ENCODE measurements at places on chromosomes 12 and 14.
A peak's percentile ranks its signal among the peaks of the same experiment; 100 is the strongest.

DNA sequence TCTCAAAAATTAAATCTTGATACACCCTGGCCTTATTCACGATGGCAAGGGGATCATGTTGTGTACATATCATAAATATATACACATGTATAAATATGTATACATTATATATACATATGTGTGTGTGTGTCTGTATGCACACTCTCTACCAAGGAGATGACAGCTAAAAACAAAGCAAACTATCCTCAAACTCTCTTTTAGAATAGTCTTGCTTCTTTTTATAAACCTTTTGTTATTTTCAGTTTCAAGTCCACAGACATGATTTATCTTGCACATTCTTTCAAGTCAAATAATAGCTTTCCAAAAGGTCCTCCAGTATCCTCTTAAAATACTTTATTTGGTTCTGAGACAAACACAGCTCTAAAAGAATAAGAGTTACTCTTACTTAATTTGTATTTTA is 8.4 kb downstream of the ANO6 start:
- peak overlapping the region; percentile 57 for H3K27ac ChIP-seq
- no peaks in the 10 kb centered on the region for H3K27me3 ChIP-seq
- H3K36me3 ChIP-seq: no peaks in the 10 kb centered on the region
- H3K4me1 ChIP-seq: peaks cover 30% of the 10 kb centered on the region
- DNase-seq: no peak

- no peaks in the 10 kb centered on the region for H3K4me1 ChIP-seq
- no peaks in the 10 kb centered on the region for H3K36me3 ChIP-seq
- H3K27ac ChIP-seq: no peak overlapping the region
Measured at GRCh38 chr12:79532907-79533288, 157.9 kb downstream of the PAWR start.

- no peak overlapping the region for H3K4me3 ChIP-seq
- peaks cover 98% of the 10 kb centered on the region for H3K36me3 ChIP-seq
- no peak overlapping the region for H3K27ac ChIP-seq
- DNase-seq: no peak
Measured at GRCh38 chr12:45928309-45928708, 62.1 kb downstream of the SCAF11 start.

DNA sequence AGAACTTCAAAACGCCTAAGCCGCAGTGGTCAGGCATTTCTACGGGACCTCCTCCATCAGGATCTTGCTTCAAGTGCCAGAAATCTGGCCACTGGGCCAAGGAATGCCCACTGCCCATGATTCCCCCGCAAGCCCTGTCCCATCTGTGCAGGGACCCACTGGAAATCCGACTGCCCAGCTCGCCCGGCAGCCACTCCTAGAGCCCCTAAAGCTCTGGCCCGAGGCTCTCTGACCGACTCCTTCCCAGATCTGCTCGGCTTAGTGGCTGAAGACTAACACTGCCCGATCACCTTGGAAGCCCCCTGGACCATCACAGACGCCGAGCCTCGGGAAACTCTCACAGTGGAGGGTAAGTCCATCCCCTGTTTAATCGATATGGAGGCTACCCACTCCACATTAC is 1113.0 kb upstream of the TMEM132C start:
- no peaks in the 10 kb centered on the region for H3K36me3 ChIP-seq
- no peaks in the 10 kb centered on the region for H3K27me3 ChIP-seq
- no peak for DNase-seq
- H3K4me1 ChIP-seq: no peaks in the 10 kb centered on the region

GRCh38 chr12:81263072-81263471 is 185.2 kb downstream of the ACSS3 start:
- no peaks in the 10 kb centered on the region for H3K27me3 ChIP-seq
- no peaks in the 10 kb centered on the region for H3K36me3 ChIP-seq
- no peak overlapping the region for H3K27ac ChIP-seq

GRCh38 chr14:78383060-78383459 is 212.9 kb downstream of the NRXN3 start:
- H3K27ac ChIP-seq: no peak overlapping the region
- H3K27me3 ChIP-seq: no peaks in the 10 kb centered on the region
- H3K4me1 ChIP-seq: no peaks in the 10 kb centered on the region

- peaks cover 9% of the 10 kb centered on the region for H3K36me3 ChIP-seq
- no peak overlapping the region for H3K27ac ChIP-seq
- peaks cover 5% of the 10 kb centered on the region for H3K4me1 ChIP-seq
- H3K27me3 ChIP-seq: no peaks in the 10 kb centered on the region
- H3K4me3 ChIP-seq: no peak overlapping the region
- no peak for DNase-seq
Measured at GRCh38 chr14:92716131-92716530, 32.3 kb downstream of the LGMN start.

- H3K4me3 ChIP-seq: no peak overlapping the region
- H3K27ac ChIP-seq: no peak overlapping the region
- H3K4me1 ChIP-seq: no peaks in the 10 kb centered on the region
- no peaks in the 10 kb centered on the region for H3K36me3 ChIP-seq
Measured at GRCh38 chr14:29584992-29585391, 342.7 kb downstream of the PRKD1 start.

- no peaks in the 10 kb centered on the region for H3K36me3 ChIP-seq
- peaks cover 6% of the 10 kb centered on the region for H3K4me1 ChIP-seq
- no peaks in the 10 kb centered on the region for H3K27me3 ChIP-seq
- H3K27ac ChIP-seq: no peak overlapping the region
Measured at GRCh38 chr14:68548194-68549076, 244.4 kb downstream of the ZFP36L1 start.

DNA sequence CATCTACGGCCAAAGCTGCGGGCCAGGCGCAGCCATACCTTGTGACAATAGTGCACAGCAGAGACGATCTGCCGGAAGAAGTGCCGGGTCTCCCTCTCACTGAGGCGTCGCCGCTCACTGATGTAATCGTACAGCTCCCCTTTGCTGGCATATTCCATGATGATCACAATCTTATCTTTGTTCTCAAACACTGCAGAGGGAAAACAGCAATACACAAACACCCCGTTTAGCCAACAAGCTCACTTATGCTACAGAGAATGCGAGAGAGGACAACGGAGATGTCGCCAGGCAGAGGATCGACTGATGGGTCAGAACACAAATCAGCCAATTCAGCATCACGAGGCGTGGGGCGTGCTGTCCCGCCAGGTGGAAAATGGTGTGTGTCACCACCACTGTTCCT is 52.1 kb downstream of the NUAK1 start:
- no peaks in the 10 kb centered on the region for H3K36me3 ChIP-seq
- DNase-seq: no peak
- no peak overlapping the region for H3K27ac ChIP-seq
- peaks cover 33% of the 10 kb centered on the region for H3K27me3 ChIP-seq

GRCh38 chr12:132543298-132544079 is 53.5 kb downstream of the FBRSL1 start:
- DNase-seq: no peak
- no peak overlapping the region for H3K27ac ChIP-seq

GRCh38 chr12:113260127-113260526 is 38.9 kb downstream of the TPCN1 start:
- H3K4me1 ChIP-seq: peaks cover 15% of the 10 kb centered on the region
- H3K36me3 ChIP-seq: peaks cover 4% of the 10 kb centered on the region
- no peaks in the 10 kb centered on the region for H3K27me3 ChIP-seq
- DNase-seq: no peak
- no peak overlapping the region for H3K27ac ChIP-seq

GRCh38 chr12:94150240-94151121 is 2.1 kb downstream of the PLXNC1 start:
- H3K4me3 ChIP-seq: peak overlapping the region; percentile 90
- H3K27me3 ChIP-seq: no peaks in the 10 kb centered on the region
- H3K4me1 ChIP-seq: peaks cover 28% of the 10 kb centered on the region

DNA sequence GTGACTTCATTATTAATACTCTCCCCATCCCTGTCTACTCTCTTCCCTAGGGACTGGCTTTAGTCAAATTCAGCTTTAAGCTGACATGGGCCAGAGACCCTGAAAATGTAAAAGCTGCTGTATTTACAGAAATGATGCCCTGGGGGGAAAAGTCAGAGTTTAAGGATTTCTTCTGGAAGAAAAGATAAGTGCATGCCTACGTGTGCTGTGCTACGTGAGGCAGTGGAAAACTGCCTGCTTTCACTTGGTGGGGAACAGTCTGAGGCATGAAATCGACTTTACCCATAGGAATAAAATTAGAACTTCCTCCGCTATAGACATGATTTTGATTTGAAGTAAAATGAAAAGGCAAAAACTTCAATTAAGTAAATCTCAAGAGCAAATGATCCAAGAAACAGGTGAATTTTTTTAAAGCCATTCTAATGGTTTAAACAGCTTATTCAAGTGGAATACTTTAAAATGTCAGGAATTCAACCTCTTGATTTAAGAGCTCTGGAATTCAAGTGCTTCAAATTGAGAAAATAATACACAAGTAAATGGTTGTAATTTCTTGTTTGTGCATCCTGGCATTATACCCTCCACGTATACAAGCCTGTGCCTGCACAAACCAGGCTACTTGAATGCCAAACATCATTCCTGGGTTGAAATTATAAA is 168.5 kb downstream of the FOXN3 start:
- H3K4me1 ChIP-seq: peaks cover 57% of the 10 kb centered on the region
- H3K4me3 ChIP-seq: no peak overlapping the region
- no peak for DNase-seq
- no peak overlapping the region for H3K27ac ChIP-seq

DNA sequence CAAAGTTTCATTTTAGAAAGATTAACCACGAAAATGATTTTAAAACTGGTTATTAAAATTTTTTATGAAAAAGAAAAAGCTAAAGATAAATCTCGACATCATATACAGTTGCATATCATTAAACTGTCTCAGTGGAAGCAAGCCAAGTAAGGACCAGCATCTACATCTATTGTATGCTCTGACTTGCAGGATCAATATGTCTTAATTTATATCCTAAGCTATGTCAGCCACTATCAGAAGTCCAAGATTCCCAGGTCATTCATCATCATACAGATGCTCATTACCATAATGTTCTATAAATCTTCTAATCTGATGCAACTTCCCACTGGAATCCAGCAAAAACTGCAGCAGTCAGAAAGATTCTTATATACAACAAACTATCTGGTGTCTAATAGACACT is 43.5 kb downstream of the CMAS start:
- H3K4me1 ChIP-seq: no peaks in the 10 kb centered on the region
- H3K27ac ChIP-seq: no peak overlapping the region
- H3K27me3 ChIP-seq: no peaks in the 10 kb centered on the region
- H3K4me3 ChIP-seq: no peak overlapping the region

DNA sequence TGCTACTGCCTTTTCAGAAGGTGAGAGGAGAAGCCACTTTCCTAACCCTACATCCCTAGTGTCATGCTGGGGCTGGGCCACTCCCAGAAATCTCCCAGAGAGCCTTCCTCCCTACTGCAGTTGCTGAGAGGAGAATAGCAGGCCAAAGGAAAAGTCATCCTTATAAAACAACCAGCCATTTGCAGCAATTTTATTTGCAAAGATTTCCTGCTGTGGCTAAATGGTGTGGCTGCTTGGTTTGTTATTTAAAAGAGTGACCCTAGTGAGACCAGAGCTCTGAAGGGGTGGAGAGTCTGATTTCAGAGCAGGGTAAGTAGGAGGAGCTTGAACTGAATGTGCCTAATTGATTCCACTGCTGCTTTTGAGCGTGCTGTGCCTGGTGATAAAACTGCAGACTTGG is 232.0 kb downstream of the GRIN2B start:
- no peak overlapping the region for H3K4me3 ChIP-seq
- H3K36me3 ChIP-seq: no peaks in the 10 kb centered on the region
- H3K27ac ChIP-seq: no peak overlapping the region
- no peaks in the 10 kb centered on the region for H3K4me1 ChIP-seq
- H3K27me3 ChIP-seq: peaks cover 22% of the 10 kb centered on the region
- no peak for DNase-seq

DNA sequence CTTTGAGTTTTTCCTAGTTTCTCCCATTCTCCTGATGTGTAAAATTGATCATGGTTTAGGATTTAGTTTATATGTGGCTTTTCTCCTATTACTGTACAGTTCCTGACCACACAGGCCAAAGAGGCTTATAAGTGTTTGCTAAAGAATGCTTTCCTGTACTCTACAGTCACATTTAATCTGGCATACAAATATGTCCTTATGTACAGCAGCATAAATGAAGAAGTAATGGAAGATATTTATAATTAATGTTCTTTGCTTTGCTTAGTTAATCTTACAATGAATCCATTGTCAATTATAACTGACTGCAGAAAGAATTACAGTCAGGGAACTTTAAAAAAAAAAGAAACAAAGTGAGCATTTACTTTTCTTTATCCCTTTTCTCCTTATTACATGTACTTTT is 293.9 kb downstream of the KCNC2 start:
- no peaks in the 10 kb centered on the region for H3K27me3 ChIP-seq
- H3K27ac ChIP-seq: no peak overlapping the region
- no peak for DNase-seq
- no peak overlapping the region for H3K4me3 ChIP-seq
- no peaks in the 10 kb centered on the region for H3K36me3 ChIP-seq

DNA sequence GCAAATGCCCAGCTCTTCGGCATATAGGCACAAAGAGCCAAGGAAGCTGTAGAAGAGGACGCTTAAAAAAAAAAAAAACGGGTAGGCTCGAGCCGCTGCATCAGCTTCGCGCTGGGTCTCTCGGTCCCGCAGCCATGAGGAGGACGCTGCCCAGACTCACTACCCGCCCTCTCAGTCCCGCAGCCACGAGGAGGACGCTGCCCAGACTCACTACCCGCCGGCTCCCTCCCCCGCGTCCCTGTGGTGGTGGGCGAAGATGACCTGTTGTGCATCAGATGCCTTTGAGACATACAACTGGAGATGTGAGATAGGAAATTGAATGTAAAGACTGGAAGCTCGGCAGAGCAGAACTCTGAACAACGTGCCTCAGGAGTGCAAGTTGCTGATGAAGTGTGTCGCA is 11.4 kb upstream of the SPSB2 start:
- H3K4me1 ChIP-seq: no peaks in the 10 kb centered on the region
- H3K27me3 ChIP-seq: no peaks in the 10 kb centered on the region
- no peak for DNase-seq
- H3K4me3 ChIP-seq: no peak overlapping the region
- H3K36me3 ChIP-seq: no peaks in the 10 kb centered on the region

Measured in effector memory CD8-positive, alpha-beta T cell (primary cell).